DMS153 (cell line): ENCODE measurements at places on chromosomes 5 and 9.

DNA sequence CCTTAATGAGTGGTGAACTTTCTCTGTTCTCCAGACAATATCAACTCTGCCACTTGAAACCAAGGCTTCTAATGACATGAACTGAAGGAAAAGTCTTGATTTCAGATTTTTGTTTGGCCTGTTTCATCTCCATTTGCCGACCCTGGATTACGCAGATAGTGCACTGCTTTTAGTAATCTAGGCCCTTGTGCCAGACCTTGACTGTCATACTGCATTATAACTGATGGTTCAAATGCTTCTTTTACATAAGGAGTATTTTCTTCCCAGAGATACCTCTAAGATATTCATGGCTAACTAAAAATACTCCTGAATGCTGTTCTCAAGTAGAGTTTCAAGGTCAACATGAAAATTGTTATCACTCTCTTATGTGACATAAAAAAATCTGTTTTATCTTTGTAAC is 238.7 kb upstream of the SEMA6A start:
- DNase-seq, result no peak

DNA sequence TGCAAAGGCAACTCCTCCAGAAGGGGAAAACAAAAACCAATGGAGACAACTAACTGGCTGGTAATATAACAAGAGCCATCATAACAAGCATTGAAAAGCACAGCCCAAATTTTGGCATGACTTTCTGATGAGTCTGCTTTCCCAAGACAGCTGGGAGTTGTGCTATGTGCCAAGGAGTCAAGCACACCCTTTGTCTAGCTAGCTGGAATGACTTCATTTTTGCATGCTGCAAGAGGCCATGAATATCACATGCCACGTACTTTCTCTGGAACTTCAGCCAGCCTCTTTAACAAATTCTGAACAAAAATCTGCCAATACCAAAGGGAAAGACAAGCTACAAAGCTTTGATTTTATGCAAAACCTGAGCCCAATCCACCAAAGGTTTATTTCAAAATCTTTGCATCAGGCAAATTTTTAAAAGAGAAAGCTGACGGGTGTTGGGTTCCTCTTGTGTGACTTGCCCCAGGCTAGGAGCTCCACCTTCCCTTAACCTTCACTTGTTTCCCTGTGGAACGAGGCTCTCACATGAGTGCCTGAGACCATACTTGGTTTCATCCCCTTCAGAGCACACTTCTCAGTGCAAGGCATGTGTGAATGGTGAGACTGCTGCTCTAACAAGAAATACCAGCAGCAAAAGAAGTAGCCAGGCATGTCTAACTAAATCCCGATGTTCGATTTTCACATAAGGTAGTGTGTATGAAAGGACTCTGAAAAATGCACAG is 47.3 kb downstream of the S1PR3 start:
- no peak for DNase-seq

DNA sequence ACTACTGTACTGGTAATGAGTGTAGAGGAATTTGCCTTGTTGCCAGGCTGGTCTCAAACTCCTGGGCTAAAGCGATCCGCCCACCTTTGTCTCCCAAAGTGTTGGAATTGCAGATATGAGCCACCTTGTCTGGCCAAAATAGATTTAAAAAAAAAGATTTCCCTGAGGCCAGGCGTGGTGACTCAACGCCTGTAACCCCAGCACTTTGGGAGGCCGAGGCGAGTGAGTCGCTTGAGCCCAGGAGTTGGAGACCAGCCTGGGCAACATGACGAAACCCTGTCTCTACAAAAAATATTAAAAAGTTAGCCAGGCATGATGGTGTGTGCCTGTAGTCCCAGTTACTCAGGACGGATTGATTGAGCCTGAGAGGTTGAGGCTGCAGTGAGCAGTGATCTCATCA is 62.5 kb downstream of the IPO11 start:
- DNase-seq, result no peak

DNA sequence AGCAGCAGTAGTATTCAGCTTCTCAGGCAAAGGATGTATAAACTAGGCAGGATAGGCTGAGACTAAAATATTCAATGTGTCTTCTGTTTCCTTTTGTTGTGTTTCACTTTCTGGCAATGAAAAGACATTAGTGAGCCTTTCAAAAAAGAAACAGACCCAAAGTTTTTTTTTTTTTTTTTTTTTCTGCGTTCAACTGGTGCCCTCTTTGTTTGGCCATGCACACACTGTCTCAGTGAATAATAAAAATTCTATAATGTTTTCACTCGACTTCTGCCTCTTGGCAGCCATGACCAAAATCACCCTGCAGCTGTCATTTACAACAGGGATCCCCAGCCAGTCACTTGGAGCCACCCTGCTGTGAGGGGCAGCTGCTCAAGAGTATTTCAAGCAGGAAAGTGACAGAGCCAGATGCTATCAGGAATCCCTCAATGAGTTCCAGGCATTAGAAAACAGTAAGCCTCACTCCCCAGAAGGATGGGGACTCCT is 44.0 kb upstream of the MAN2A1 start:
- peak; percentile 33 for DNase-seq

GRCh38 chr5:136809382-136809781 is 444.0 kb upstream of the TRPC7 start:
- DNase-seq, result no peak

DNA sequence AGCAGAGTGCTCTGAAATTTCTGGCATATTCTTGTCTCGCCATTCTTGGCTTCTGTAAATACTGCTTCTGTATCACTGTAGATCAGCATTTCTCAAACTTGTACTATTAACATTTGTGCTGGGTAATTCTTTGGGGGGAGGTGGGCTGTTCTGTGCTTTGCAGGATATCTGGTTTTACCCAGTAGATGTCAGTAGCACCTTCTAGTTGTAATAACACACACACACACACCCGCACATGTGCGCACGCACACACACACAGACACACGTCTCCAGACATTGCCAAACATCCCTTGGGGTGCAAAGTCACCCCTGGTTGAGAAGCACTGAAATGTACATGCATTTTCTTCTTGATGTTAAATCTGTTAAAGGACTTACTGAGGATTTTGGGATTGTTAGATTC is 304.1 kb downstream of the MAT2B start:
- no peak for DNase-seq

GRCh38 chr5:39476843-39477220 is 52.1 kb upstream of the DAB2 start:
- no peak for DNase-seq

GRCh38 chr9:96135076-96135752 is 166.8 kb downstream of the HSD17B3 start:
- no peak for DNase-seq

DNA sequence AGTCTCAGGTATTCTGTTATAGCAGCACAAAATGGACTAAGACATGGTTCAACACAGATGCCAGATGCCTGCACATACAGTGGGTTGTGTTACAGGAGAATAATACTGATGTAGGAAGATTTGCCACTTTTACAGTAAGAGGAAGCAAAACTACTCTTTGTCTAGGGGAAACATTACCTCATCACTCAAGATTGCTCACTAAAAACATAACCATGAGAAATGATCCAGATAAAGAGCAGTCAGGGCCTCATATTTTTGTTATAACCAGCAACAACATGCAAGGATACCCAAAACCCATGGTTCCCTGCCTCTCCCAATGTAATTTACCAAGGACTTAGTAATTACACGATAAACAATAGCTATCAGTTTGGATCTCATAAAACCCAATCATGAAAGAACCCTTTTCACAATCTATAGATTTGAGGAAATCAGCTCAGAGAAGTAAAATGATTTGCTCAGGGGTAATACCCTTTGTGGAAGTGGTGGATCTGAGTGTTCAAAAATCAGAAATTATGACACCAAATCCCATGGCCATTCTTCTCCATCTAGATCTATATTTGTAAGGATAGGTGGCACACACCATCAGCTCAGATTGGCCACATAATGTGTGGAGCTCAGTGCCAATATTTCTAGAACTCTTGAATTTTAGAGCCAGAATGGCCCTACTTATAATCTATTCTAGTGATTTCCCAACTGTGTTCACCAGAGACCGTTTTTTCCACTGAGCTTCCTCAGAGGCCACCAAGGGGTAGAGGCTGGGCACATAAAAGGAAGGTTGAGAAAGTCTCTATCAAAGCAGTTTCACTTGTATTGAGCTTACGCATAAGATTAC is 27.8 kb downstream of the DPYSL3 start:
- DNase-seq, result no peak

GRCh38 chr9:34430843-34431437 is 27.4 kb downstream of the FAM219A start:
- peak; percentile 88 for DNase-seq

- DNase-seq, result no peak
Observed at GRCh38 chr9:105119156-105119555, 125.3 kb upstream of the SLC44A1 start.

DNA sequence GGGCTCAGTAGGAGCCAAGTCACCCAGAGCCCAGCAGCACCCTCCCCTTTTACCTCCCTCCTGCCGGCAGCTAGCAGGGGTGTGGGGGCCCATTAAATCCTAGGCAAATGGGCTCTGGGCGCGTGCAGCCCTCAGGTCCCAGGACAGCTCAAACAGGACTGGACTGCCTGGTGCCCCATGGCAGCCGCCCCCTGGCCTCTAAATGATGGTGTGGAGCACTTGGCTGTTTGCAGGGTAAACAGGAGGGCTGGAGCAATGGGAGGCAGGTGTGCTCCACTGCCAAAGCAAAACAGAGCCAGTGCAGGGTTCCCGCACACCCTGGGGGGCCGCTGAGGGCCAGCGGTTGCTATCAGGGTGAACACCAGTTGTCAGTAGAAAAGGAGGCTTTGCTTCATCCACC is 55.9 kb upstream of the C5orf58 start:
- no peak for DNase-seq

- DNase-seq, result no peak
Observed at GRCh38 chr5:147430628-147431027, 79.2 kb downstream of the DPYSL3 start.

DNA sequence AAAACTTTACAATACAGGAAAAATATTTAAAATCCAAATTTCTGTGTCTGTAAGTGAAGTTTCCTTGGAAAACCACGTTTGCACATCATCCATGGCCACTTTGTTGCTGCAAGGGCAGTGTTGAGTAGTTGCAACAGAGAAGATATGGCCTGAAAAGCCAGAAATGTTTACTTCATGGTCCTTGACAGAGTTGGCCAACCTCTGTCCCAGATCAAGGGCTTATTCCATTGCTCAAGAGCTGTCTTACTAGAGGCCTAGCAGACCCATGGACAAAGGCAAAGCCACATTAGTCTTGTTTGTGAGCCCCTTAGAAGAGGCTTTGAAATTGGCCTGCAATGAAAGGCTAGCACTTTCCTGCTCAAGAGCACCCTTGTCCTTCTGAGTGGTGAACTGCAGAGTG is 119.4 kb downstream of the GAS1 start:
- no peak for DNase-seq

DNA sequence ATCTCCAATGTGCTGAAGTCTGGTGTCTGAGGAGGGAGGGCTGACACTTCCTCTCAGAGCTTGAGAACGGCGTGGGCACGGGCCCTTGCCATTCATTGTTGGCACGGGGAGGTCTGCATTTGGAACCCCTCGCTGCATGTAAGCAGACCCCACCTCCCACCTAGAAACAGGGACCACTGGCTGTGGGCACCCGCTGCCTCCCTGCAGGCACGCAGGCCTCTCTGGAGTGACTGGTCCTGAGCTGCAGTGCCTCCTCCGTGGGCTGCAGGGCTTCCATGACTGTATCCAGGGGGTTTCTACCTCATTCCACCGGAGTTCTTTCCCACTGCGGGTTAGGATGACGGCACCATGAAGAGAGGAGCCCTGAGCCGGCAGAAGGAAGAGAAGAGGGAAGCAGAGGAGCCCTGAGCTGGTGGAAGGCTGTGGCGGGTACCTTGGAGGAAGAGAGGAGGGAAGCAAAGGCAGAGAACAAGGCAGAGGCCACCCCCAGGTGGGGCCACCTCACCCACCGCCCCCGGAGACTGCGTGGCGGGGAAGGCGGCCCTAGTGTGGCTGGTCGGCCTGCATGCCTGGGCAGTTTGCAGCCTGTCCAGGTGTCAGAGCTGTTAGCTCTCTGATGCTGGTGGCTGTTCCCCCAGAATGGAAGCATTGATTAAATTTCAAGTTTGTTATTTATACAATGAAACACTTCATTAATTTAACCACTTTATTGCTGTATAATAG is 74.9 kb upstream of the CACNA1B start:
- no peak for DNase-seq

GRCh38 chr5:147434049-147434448 is 75.8 kb downstream of the DPYSL3 start:
- no peak for DNase-seq

DNA sequence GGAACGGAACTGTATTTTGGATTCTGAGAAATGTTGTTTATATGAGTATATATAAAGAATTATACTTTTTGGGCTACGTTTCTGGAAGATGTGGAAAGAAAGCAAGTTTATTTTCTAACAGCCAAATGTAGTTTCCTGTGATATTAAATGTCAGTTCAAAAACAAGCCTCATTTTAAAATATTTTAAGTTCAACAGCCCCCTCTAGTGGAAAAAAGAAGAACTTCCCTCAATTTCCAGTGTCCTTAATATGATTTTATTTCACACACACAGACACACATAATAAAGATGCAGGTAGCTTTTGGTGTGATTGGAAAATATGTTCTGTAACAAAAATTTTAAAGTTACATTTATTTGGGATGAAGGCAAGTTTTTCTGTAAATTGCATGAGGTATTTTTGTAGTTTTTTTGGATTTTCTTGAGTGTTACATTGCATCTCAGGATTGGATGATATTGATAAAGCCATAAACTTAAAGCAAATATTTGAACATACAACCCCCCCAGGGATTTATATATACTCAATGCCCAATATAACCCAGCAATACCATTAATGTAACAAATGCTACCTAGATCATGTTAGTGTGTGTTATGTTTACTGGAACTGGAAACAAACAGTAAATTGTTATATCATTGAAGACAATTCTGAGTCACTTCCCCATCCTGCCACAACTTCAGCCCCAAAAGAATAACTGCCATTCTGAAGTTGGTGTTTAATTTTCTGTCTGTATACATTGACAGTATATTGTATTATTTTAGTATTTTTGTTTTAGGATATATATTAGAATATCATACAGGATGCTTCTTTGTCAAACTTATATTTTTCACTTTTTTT is 54.0 kb downstream of the CCDC171 start:
- DNase-seq, result peak; percentile 19

GRCh38 chr5:3346111-3346820 is 249.4 kb upstream of the IRX1 start:
- no peak for DNase-seq

GRCh38 chr5:123344816-123345426 is 78.3 kb downstream of the CEP120 start:
- DNase-seq, result no peak
